ENCODE measurements at places on chromosomes 5 and 9. TPM values are rescaled to one million over a fixed set of nuclear protein-coding genes. Genes with fewer than 3 reads are reported as not detected.

Gene EPB41L4B
- 0.33 TPM for polyA plus RNA-seq

Gene GABRB2
- not detected for polyA plus RNA-seq

Gene PCAT7
- polyA plus RNA-seq, result not detected

Gene PRLR
- polyA plus RNA-seq, result 0.80 TPM

Gene FOXI1
- polyA plus RNA-seq, result not detected

Gene PCDHA11
- not detected for polyA plus RNA-seq

Gene TPPP
- not detected for polyA plus RNA-seq

Gene OR2S2
- polyA plus RNA-seq, result 0.30 TPM

Gene KLHL3
- 1.7 TPM for polyA plus RNA-seq

Gene NDST1
- 41.3 TPM for polyA plus RNA-seq

Gene SLC34A1
- not detected for polyA plus RNA-seq

Gene IFNA2
- not detected for polyA plus RNA-seq

Gene CCL27
- polyA plus RNA-seq, result 0.50 TPM

Gene RASGRF2
- polyA plus RNA-seq, result 0.04 TPM

Gene GZMA
- polyA plus RNA-seq, result not detected

Gene ENTPD8
- not detected for polyA plus RNA-seq

Gene SPAAR
- 0.39 TPM for polyA plus RNA-seq

Gene LHX3
- polyA plus RNA-seq, result not detected

Gene CATSPER3
- polyA plus RNA-seq, result 0.14 TPM

Gene IRX2
- 6.1 TPM for polyA plus RNA-seq

Gene NELFB
- 34.4 TPM for polyA plus RNA-seq

Gene CNTNAP3B
- not detected for polyA plus RNA-seq

Gene PAEP
- not detected for polyA plus RNA-seq

Gene EXOSC3
- 59.0 TPM for polyA plus RNA-seq

Gene WWC1
- 1.2 TPM for polyA plus RNA-seq

Gene PCDHB10
- polyA plus RNA-seq, result 1.3 TPM

Gene FAXDC2
- 5.4 TPM for polyA plus RNA-seq

Gene ARL15
- 9.9 TPM for polyA plus RNA-seq

Gene NRG2
- 0.05 TPM for polyA plus RNA-seq

Gene TTF1
- 5.8 TPM for polyA plus RNA-seq

Gene RMRP
- polyA plus RNA-seq, result not detected

Gene IL5
- polyA plus RNA-seq, result not detected

Gene TXNDC8
- polyA plus RNA-seq, result not detected

Gene REEP2
- polyA plus RNA-seq, result 8.6 TPM

Gene MAMDC2
- polyA plus RNA-seq, result 0.45 TPM

Gene SPINK7
- not detected for polyA plus RNA-seq

Gene ALDH1A1
- polyA plus RNA-seq, result not detected

Gene ATG12
- polyA plus RNA-seq, result 126 TPM

Gene ADGRD2
- polyA plus RNA-seq, result not detected

Gene CARTPT
- polyA plus RNA-seq, result not detected

Gene NMUR2
- polyA plus RNA-seq, result not detected

Gene TRIM7
- 3.1 TPM for polyA plus RNA-seq

Gene ADRB2
- polyA plus RNA-seq, result 0.09 TPM
